Sciatic nerve (tissue), 2 donors: ENCODE measurements at places on chromosomes 3 and 15.

DNA sequence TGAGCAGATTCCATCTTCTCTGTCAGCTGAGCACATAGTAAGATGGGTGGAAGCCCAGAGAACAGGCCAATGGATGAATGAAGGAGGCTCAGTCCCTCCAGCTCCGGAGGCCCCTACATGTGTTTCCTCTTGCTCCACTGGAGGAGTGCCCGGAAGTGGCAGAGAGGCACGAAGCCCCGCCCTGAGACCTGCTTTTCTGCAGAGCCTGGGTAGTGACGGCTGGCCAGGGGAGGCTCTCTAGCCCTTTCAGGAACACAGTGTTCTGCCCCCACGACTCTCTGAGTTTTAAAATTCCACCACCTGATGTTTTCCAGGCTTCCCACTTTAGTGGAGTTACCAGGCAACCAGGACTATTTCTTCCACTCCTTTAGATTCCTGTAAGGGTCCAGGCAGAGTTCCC lies 149.4 kb upstream of the SLC6A11 start:
- no peak for DNase-seq

- peak; percentile 86 for DNase-seq
These were observed at the start of gene SPRED1 for GRCh38 chr15:38252481-38253350. TSS of gene SPRED1 (plus strand) at chr15:38252836. CDS start at chr15:38253186, 350 bp downstream.

- DNase-seq = no peak
These were observed 42.2 kb upstream of the GNB5 start for GRCh38 chr15:52233405-52233804.

GRCh38 chr15:76084256-76084655 lies 24.5 kb downstream of the TMEM266 start:
- DNase-seq = no peak

GRCh38 chr3:43210049-43211027 lies 76.0 kb upstream of the SNRK start:
- DNase-seq = no peak

DNA sequence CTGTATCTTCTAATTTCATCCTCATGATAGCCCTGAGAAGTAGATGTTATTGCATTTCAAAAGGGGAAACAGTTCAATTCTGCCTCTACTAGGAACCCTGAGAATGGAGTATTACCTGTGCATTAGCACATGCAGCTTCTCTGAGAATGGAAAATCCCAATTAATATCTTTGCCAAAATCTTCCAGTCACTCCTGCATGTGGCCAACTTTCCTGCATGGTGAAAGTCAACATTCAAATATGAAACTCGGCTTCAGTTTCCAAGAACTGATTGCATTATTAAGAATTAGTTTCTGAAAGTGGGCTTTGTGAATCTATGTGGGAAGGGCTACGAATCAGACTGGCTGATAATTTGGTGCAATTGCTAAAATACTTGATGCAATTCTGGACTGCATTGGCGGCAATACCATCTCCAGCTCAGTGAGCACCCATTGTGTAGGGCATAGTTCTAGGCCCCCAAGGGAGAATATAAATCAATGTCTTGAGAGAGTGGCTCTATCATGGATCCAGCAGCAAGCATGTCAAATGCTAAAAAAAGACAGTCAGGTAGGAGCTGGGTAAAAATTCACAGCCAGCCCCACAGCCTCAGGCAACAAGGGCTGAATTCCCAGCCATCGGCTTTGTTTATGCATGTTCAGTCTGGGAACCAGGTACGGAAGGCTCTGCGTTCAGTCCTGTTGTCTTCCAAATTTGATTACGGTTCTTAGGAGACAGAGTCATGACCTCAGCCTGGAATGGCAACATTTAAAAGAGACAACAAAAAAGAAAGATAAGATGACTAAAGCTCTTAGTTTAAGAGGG lies 18.8 kb upstream of the BCL6 start:
- no peak for DNase-seq

- no peak for DNase-seq
These were observed 19.1 kb upstream of the CLDN16 start for GRCh38 chr3:190368881-190369280.

GRCh38 chr3:71313844-71314243 lies 269.7 kb downstream of the FOXP1 start:
- DNase-seq = no peak

GRCh38 chr3:192830291-192831110 lies 87.2 kb downstream of the MB21D2 start:
- no peak for DNase-seq

GRCh38 chr15:47876986-47877385 lies 159.7 kb downstream of the SEMA6D start:
- no peak for DNase-seq

DNA sequence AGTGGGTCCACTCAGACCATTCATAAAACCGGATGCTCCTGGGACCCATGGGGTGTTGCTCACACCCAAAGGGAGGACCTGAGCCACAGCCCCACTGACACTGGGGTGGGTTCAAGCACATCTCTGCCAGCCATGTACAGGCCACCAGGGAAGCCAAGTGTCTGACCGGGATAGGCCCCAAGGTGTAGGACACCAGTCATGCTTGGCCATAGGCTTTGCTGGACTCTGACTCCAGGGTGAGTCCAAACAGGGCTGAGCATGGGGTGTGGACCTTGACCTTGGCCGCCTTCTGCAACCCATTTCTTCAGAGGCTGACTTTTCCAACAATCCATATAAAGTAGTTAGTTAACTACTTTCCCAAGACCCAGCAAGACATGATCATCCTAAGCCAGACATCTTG lies 31.4 kb upstream of the DUSP7 start:
- DNase-seq = no peak

DNA sequence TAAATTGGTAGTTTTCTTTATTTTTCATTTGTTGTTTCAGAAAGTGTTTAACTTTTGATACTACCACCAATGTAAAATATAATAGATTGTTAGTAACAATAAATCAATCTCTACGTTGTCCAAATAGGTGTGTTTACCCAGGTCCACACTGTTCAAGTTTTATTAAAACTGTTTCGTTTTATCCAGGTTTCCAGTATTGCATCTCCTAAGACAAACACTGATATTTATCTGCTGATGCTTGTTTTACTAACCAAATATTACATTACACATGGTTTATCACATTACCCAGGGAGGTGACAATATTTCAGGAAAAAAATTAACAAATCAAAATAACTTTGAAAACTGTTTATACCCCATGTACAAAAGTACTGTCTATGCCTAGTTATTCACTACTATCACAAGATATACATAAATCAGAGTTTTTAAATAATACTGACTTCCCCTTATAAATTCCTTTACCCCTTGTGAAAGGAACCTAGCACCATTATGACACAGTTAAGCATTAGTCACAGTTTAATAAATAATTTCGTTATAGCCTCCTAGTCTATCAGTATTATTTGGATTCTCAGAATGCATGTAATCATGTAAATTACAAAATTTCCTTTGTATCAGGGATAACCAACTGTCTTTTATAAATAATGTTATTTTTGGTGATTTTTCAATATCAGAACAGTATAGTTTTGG lies 205.3 kb downstream of the ZBTB20 start:
- no peak for DNase-seq

GRCh38 chr3:86229086-86229774 lies 761.7 kb downstream of the VGLL3 start:
- DNase-seq = no peak
